CD4-positive, alpha-beta memory T cell (primary cell): ENCODE measurements at places on chromosomes 11 and 22. TPM values are rescaled to one million over a fixed set of nuclear protein-coding genes. Genes with fewer than 3 reads are reported as not detected.

Gene FAM180B
- not detected for polyA plus RNA-seq

Gene FGF3
- not detected for polyA plus RNA-seq

GRCh38 chr11:47107744-47108143 is 68.9 kb downstream of the ARFGAP2 start:
- H3K4me1 ChIP-seq: no peaks in the 10 kb centered on the region
- H3K36me3 ChIP-seq: no peaks in the 10 kb centered on the region
- no peak overlapping the region for H3K4me3 ChIP-seq
- no peaks in the 10 kb centered on the region for H3K27me3 ChIP-seq

GRCh38 chr11:12716816-12717215 is 42.6 kb downstream of the TEAD1 start:
- H3K27ac ChIP-seq: no peak overlapping the region
- H3K4me3 ChIP-seq: no peak overlapping the region
- peaks cover 18% of the 10 kb centered on the region for H3K4me1 ChIP-seq
- no peak for DNase-seq
- no peaks in the 10 kb centered on the region for H3K36me3 ChIP-seq
- H3K27me3 ChIP-seq: no peaks in the 10 kb centered on the region

DNA sequence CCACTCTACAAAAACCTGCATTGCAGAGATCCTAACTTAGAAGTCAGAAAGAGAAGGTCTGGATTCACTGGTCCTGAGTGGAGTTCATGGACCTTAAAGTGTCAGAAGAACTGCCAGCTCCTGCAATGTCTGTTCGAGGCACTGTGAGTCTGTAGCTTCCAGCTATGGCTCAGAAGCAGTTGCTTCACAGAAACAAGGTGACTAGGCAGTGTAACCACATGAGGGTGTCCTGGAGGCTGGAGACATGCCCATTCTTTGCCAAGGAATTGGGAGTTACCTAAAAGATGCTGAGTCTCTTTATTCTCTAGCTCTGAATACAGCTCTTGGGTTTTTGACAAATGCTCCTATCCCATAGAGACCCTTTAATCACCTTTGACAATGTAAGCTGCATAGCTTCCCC is 130.5 kb downstream of the SPON1 start:
- no peak overlapping the region for H3K27ac ChIP-seq
- no peaks in the 10 kb centered on the region for H3K36me3 ChIP-seq
- H3K4me3 ChIP-seq: no peak overlapping the region
- DNase-seq: no peak
- no peaks in the 10 kb centered on the region for H3K27me3 ChIP-seq

- H3K36me3 ChIP-seq: no peaks in the 10 kb centered on the region
- peaks cover 5% of the 10 kb centered on the region for H3K27me3 ChIP-seq
- no peaks in the 10 kb centered on the region for H3K4me1 ChIP-seq
- no peak for DNase-seq
- no peak overlapping the region for H3K27ac ChIP-seq
- H3K4me3 ChIP-seq: no peak overlapping the region
Observed at GRCh38 chr11:74681686-74682651, 49.3 kb downstream of the CHRDL2 start.

DNA sequence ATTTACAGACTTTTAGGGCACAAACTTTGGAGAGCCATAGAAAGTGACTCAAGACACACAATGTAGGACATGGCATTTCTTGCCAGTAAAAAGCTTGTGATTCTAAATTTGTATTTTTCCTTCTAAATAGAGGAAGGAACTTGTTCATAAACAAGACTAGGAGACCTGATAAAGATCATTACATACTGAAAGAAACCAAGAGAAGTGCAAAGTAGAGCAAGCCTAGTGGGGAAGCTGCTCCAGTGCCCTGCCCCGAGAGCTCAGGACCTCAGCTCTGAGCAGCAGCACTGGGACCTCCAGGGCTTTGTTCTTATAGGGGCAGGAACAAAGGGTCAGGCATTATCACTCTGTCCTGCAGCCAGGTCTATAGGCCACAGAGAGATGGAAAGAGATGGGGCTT is 7.2 kb downstream of the IRAG1 start:
- no peaks in the 10 kb centered on the region for H3K4me1 ChIP-seq
- DNase-seq: no peak
- H3K4me3 ChIP-seq: no peak overlapping the region
- no peaks in the 10 kb centered on the region for H3K27me3 ChIP-seq
